CD4-positive, alpha-beta T cell treated with Interleukin-4 for 4 hours (primary cell): ENCODE measurements at places on chromosomes 13 and 19.

- DNase-seq, result no peak
These were observed 18.1 kb downstream of the NALCN start for GRCh38 chr13:101398191-101398590.

DNA sequence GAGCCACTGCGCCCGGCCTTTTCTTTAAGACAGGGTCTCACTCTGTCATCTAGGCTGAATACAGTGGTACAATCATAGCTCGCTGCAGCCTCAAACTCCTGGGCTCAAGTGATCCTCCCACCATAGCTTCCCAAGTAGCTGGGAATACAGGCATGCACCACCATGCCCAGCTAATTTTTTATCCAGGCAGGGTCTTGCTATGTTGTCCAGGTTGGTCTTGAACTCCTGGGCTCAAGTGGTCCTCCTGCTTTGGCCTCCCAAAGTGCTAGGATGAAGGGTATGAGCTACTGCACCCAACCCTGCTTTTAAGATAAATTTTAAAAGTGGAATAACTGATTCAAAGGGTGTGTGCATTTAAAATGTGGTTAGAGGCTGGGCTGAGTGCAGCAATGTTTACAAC lies 14.1 kb downstream of the NOSIP start:
- DNase-seq, result no peak

DNA sequence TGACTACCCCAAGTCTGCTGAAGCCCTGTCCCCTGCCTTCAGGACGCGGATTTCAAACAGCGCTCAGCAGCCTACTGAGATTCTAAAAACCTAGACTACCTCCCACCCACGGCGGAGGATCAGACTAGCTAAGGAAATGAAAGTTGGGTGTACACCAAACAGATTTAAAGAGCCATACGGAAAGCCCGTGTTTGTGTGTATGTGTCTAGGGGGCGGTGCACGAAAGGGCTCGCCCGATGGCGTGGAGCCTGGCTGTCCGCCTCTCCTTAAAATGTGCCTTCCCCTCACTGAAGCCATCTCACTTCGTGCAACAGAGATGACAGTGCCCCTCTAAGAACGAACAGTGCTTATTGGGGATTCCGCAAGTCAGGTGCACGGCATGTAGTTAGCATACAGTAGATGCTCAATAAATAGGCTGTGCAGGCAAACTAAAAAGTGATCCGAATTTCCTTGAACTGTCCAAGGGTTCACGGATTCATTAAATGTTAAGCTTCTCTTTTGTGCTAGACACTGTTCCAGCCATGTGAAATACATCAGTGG lies 639 bp downstream of the LENG1 start:
- DNase-seq, result peak; percentile 24

DNA sequence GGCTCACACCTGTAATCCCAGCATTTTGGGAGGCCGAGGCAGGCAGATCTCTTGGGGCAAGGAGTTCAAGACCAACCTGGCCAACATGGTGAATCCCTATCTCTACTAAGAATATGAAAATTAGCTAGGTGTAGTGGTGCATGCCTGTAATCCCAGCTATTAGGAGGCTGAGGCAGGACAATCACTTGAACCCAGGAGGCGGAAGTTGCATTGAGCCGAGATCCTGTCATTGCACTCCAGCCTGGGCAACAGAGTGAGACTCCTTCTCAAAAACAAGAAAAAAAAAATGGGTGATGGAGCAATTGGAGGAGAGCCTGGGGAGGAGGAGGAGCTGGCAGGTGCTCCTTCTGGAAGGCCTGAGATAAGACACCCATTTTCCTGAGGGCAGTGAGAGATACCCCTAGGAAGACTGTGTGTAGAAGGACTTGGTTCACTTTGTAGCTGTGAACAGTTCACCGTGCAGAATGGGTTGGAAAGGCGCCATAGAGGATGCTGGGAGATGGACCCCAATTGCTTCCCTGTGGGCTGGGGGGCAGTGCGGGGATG lies 8.7 kb upstream of the CARM1 start:
- DNase-seq, result no peak

GRCh38 chr13:67133476-67133875 lies 96.7 kb downstream of the PCDH9 start:
- DNase-seq, result no peak

DNA sequence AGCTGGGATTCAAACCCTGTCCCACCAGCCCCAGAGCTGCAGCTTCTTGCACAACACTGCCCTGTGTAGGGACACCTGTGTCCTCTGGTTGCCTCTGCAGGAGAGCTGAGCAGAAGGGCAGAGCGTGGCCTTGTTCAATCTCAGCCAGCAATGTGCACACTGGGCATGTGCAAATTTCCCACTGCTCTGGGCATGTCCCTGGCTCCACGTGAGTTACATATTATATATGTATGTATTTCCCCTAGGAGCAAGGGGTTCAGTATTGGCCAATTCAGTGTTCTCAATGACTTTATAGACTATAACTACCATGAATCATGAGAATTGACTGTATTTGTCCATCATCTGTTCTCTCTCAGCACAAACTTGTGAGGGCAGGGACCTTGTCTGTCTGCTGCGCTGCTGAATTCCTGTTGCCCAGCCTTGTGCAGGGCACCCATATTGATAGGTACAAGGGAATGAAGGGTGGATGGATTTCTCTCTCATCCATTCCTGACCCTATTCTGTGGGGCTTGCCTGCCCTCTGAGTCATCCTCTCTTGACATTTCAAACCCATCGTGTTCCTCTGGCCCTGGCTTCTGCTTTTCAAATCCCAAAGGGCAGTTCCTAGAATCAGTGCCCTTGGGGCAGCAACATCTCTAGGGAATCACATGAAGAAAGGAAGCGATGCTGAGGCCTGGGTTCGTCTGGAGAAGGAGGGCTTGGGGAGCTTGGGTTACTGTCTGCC lies 69.7 kb downstream of the ERICH6B start:
- no peak for DNase-seq

- DNase-seq, result no peak
These were observed 888.6 kb downstream of the DIAPH3 start for GRCh38 chr13:59274958-59275727.

- DNase-seq, result no peak
These were observed 14.3 kb downstream of the FARP1 start for GRCh38 chr13:98157188-98157587.

- peak; percentile 49 for DNase-seq
These were observed 23.9 kb upstream of the OXGR1 start for GRCh38 chr13:97018029-97018819.

- no peak for DNase-seq
These were observed 35.1 kb downstream of the RNF6 start for GRCh38 chr13:26186995-26187394.

- DNase-seq, result no peak
These were observed at the start of gene SERTM1 for GRCh38 chr13:36673838-36674326. Gene SERTM1 (plus strand): TSS chr13:36674020. CDS start chr13:36695079, 21,059 bp downstream.

DNA sequence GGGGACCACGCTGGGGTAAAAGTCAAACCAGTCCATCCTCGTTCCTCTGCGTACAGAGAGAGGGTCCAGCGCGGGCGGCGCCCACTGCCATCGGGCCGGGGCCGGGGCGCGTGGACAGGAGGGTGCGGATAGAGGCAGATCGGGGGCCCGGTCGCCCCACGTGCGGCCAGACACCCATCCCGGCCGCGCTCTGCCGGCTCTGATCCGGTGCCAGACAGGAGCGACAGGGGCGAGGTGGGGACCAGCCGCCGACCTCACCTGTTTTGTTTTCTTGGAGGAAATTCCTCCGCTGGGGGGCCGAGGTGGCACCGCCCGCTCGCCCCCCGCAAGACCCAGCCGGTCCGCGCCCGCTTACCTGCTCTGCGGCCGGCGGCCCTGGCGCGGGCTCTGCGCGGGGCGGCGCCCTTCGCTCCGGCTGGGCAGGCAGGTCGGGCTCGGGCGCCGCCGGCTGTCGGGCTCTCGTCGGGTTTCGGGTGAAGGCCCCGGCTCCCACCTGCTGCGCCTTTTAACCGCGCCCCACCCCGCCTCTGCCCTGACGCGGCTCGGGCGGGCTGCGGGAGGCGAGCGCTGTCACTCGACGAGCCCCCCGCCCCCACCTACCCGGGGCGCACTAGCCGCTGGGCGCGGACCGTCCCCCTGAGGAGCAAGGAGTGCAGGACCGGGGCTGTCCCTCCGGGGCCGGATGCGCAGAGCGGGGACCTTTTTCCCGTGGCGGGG lies at the start of gene GJB6:
Gene GJB6 (minus strand): TSS at position 481 of the 717 bp plus-strand sequence. CDS start 8,839 bp downstream, outside the sequence.
- DNase-seq, result no peak

DNA sequence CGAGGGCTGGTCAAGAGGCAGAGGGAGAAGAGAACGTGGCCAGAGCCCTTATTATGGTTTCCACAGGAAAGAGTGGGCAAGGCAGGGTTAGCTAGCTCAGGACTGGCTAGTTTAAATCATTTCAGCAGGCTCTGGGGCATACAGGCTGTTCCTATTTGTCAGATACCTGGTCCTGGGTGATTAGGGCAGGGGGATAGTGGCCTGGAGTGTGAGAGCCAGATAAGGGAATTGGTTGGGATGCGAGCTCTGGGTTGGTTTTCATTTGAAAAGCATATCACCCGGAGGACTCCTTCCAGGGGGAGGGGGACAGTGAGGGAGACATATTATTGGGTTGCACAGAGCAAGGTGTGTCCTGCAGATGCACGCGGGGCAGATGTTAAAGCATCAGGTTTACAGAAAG lies 75.3 kb upstream of the CLDN10 start:
- DNase-seq, result no peak

DNA sequence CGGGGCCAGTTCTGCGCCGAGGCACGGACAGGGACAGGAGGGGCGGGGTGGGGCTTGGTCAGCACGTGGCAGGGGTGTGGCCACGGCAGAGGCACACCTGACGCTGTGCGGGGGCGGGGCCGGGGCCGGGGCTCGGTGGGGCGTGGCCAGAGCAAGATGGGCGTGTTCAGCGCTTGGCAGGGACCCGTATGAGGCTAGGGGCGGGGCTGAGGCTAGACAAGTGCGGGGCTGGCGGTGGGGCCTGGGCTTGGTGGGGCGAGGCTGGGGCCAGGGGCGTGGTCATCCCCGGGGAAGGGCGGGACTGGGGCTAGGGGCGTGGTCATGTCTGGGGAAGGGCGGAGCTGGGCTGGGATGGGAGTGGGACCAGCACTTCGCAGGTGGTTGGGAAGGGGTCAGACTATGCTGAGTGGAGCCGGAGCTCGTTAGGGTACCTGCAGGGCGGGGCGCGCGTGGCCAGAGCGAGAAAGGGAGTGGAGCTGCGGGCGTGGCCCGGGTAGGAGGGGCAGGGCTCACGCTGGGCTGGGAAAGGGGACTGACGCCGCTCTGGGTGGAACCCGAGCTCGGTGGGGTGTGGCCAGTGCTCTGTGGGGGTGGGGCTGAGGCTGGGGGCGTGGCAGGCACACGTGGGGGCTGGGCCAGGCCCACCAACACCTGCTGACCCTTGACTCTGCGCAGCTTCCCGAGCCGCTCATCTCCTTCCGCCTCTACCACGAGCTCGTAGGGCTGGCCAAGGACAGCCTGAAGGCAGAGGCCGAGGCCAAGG lies 12.8 kb downstream of the POLR2E start:
- DNase-seq, result peak; percentile 84

GRCh38 chr13:50758796-50759195 lies 84.7 kb downstream of the DLEU7 start:
- DNase-seq, result no peak
